ENCODE measurements at places on chromosomes 4 and X. TPM values are rescaled to one million over a fixed set of nuclear protein-coding genes. Genes with fewer than 3 reads are reported as not detected.

The KLHL4 gene
- 1.0 TPM for total RNA-seq

The TDO2 gene
- not detected for total RNA-seq

The MGAT4D gene
- total RNA-seq = not detected

The NOX1 gene
- total RNA-seq = not detected

The TEX13B gene
- total RNA-seq = not detected

The SPANXN3 gene
- total RNA-seq = not detected

- DNase-seq = peak; percentile 32
These were observed 105.1 kb downstream of the ADGRA3 start for GRCh38 chr4:22410645-22411247.

- DNase-seq = no peak
These were observed 42.6 kb downstream of the GABRG1 start for GRCh38 chr4:46081248-46081647.

GRCh38 chr4:169715826-169716225 is 41.9 kb downstream of the HPF1 start:
- DNase-seq = no peak

- no peak for DNase-seq
These were observed 13.1 kb upstream of the FAM13A start for GRCh38 chr4:89070041-89070440.

DNA sequence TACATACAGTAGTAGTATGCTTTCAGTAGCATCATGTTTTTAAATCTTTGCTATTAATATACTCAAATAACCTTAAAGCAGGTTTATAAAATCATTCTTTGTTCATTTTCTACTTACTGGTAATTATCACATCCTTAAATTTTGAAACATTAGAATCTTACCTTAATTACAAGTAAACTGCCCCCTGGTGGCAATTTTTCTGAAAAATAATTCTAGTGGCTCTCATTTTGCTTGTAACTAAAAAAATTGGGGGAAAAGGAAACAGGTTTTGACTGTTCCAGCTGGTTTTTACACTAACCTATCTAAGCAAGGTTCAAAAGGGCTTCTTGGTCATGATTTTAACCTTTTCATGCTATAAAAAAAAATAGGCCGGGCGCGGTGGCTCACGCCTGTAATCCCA is 18.5 kb upstream of the DCAF4L1 start:
- peak; percentile 47 for DNase-seq

DNA sequence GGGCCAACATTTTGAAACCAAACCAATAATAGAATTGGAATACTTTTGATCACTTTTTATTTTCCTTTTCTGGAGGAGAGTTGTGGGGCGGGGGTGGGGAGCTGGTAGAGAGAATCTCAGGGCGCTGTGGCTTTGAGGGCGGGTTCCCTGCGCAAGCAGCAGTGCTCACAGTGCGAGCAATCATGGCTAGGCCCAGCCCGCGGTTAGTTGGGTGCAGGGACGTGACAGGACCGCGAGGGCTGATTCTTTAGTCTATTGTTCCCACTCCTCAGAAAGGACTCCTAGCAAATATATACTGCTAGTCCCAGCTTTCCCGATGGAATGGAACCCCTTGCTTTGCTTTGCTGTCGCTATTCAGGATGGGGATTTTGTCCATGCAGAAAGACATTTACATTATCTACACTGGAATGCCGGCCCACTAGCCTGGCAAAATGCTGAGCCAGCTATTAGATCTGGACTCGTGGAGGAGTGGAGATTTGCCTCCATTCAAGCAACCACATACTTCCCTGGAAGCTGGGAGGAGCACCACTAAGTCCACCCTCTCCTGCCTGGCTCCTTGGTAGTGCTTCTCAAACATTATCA is 23.9 kb upstream of the APLN start:
- DNase-seq = peak; percentile 7

DNA sequence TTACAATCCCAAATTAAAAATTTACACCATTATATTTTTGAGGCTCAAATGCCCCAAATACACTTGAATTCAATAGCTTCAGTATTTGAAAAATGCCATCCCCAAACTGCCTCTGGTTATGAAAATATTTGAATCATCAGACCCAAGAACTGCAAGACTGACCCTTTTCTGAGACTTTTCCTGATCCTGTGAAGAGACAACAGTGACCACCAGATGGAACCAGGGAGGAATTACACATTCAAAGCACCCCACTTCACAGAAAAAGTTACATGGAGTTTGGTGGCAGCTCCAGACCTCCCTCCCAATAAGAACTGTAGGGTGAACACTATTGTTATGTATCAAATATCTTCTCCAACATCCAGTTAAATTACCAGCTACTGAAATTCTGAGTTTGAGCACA is 44.0 kb upstream of the SCD5 start:
- no peak for DNase-seq

DNA sequence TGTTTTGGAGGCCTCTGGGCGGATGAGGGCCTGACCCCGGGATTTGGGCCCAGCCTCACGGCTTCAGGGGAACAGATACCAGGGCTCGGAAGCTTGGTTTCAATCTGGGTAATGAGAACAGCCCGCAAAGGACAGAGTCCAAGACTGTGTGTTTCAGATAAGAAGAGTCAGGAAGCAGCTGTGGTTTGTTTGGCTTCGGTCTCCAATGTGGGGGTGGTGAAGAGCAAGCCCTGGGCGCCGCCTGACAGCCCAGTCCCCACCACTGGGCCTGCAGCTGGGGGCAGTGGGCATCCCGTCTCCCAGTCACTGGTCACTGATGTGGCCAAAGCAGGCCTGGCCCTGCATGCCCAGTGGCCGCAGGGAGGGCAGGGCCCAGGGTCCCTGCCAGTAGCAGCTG is 9.1 kb downstream of the WFS1 start:
- no peak for DNase-seq

DNA sequence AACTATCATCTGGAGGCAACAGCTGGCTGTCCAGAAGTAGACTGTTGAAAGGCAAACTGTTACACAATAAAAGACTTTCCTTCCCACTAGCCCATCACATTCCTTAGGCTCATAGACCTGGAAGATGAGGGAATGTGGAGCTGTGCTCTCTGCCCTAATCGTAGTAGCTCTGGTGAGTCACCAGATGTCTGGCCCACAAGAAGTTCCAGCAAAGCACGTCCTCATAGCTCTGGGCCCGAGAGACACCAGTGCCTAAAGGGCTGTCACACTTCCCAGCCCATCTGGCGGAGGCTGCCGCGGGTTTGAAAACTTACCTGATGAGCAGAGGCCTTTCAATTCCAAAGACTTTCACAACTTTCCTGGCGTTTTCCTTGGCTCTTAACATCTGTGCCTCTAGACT is 81.7 kb upstream of the STOX2 start:
- peak; percentile 79 for DNase-seq

DNA sequence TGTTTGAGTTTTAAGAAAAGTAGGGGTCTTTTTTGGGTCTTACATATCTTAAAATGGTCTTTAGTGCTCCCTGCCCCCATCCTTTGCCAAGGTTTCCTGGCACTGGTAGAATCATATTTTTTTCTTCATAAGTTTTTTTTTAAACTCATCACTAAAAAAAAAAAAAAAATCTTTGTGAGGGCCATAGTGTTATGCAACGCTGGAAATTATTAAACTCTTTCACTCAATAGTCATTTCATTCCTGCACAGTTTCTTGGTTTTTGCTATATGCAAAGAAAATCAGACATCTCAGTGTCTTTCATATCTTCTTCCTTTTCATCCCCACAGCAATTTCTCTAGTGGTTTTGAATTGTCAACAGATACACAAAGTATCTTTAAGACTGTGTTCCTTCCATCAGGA is 95.6 kb downstream of the TMA16 start:
- DNase-seq = no peak

- DNase-seq = no peak
These were observed 67.8 kb upstream of the SORBS2 start for GRCh38 chr4:185879666-185880312.

- DNase-seq = no peak
These were observed 402.9 kb downstream of the PCDH18 start for GRCh38 chr4:137129441-137129840.

DNA sequence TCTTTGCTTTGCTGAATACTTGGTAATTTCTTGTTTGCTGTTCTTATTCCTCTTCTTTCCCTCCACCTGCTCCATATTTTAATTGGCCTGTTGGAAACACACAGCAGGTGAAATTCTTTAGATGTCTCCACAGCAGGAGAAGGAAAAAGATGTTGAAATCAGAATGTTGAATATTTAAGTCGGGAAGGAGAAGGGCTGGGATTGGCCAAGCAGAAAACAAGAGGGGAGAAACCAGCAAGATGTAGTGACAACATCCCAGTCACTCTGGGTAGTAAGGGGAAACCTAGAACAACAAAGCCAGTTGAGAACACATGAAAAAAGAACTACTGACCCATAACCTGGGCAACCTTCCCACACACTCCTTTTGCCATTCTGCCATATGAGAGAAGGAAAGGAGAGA is 37.3 kb upstream of the STAG2 start:
- DNase-seq = no peak

DNA sequence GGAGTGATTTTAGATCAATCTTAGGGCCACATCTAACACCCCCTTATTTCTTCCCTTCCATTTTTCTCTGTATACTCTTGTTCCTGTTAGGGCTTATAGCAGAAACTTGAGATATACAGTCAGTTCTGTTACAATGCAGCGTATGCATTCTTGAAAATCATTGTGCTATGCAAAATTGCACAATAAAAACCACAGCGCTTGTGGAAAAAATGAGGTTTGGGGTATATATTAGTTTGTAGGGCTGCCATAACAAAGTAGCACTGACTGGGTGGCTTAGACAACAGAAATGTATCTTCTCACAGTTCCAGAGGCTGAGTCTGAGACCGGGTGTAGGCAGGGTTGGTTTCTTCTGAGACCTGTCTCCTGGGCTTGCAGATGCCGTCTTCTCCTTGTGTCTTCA is 59.0 kb downstream of the WWC2 start:
- no peak for DNase-seq
